Stimulated activated CD4-positive, alpha-beta T cell treated with anti-CD3 and anti-CD28 coated beads, Interleukin-2, amount 100 ng/mL, for 48 hours (primary cell): ENCODE measurements at places on chromosomes 1 and 21.

DNA sequence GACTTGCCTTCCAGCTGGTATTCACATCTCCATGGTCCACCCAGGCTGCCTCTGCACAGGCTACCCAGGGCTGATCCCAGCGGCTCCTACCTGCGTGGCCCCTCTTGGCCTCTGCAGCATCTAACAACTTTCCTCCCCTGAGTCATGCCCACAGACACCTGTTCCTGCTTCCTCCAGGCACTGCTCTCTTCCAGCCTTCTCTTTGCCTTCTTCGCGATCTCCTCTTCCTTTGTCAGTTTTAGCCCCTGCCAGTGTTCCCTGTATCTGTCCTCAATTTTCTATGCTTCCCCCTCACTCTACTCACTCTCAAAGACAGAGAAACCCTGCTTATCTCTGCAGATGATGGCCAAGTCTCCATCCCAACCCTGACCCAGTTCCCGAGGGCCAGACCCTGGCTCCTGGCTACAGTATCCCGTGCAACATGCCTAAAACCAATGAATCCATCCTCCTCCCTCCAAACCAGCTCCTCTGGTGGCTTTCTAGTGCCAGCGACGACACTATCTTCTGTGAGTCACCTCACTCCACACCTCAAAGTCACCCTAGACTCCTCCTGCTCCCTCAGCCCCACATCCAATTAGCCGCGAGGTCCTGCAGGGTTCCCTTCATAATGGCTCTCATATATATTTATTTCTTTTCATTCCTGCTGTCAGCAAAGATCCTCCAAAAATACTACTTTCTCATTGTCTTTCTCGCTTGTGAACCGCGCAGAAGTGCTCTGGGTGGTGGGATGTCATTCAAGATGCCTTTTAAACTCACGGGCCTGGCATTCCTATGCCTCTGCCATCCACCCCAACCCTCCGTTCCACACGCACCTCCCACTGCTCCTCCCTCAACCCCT, 259.2 kb downstream of the TOMM20 start:
- DNase-seq = no peak

GRCh38 chr1:100461222-100461621, 76.7 kb upstream of the GPR88 start:
- no peak for DNase-seq

GRCh38 chr1:5981009-5981380, 11.2 kb downstream of the NPHP4 start:
- no peak for DNase-seq

- DNase-seq = no peak
Measured at GRCh38 chr1:167294528-167294927, 73.8 kb downstream of the POU2F1 start.

- DNase-seq = no peak
Measured at GRCh38 chr1:61753998-61754508, 11.8 kb downstream of the PATJ start.

DNA sequence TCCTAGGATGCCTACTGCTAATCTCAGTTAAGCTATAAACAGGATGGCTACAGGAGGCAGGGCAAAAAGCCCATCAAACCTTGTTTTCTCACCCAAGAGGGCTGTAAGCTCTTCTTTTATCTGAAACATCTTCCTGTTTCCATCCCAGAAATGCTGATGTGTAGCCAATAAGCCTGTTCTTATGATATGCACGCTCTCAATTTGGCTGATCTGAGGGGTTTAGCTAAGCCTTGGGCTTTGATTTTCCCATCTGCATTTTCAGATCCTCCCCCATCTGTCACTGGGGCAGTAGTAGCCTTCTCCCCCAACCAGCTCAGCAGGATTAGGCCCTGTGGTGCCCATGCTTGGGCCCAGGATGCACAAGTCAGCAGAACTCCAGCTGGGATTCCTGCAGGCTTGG, 105.0 kb downstream of the BRINP2 start:
- DNase-seq = no peak

DNA sequence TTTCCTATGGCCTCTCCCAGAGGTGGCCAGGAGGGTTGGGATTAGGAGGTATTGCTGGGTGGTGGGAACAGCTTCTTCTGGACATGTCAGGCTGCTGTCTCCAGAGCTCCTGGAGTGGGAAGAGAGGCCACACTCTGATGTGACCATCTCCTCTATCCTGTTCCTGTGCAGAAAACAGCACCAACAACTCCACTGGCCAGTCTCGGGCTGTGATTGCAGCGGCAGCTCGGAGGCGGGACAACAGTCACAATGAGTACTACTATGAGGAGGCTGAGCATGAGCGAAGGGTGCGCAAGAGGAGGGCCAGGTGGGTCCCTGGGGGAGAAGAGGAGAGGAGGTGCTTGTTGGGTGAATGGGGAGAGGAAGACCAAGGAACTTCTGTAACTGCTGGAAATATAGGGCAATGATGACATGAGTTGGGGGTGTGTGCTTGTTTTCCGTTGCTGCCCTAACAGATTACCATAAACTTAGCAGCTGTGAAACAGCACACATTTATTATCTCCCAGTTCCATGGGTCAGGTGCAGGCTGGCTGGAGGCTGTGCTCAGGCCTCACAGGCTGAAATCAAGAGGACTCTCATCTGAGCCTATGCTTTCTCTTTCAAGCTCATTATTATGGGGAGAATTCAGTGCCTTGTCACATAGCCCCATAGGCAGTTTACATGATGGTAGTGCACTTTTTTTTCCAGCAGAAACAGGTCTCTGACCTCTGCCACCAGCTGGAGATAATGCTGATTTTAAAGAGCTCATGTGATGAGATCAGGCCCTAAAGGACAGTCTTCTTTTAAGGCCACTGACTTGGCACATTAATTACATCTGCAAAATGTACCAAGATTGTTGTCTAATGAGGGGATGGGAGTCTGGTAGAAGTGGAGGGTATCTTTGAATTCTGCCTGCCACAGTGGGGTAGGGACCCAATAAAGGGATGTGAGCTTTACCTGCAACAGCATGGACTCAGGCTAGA, 20.8 kb downstream of the VANGL2 start:
- DNase-seq = no peak

DNA sequence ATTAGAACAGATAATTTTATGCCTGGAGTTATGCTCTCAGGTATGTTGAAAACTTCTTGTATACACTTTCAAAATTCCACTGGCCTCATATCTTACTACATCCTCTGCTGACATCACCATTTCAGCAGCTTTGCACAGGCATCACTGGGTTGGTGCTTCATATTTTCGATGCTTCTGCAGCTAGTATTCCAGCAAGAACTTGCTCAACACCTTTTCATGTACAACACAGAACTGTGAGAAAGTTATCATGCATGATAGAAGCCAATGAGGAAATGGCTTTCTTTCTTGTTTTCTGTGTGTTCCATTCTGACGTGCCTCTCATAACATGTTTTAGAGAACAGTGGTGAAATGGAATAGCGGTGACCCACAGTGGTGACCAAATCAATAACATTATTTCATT, 5.1 kb upstream of the GBP5 start:
- no peak for DNase-seq

GRCh38 chr1:180934563-180934962, 21.9 kb downstream of the KIAA1614 start:
- DNase-seq = no peak

GRCh38 chr1:31084782-31085569, 19.5 kb upstream of the PUM1 start:
- no peak for DNase-seq

DNA sequence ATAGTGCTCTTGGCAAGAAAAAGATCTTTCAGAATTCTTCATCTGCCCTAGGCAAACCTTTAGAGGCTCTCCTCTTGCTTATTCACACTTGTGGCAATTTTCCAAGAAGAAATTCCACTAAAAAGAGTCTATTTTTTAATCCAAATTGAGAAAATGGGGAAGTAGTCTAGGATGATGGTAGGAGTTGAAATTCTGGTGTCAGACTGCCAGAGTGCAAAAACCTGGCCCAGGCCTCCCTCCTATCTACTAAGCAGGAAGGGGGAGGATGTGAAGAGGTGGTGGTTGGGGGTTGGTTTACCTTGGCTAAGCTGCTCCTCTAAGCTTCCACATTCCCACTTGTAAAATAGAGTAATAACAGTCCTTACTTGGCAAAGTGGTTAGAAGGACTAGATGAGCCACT, 120.6 kb upstream of the KCNJ15 start:
- DNase-seq = no peak

DNA sequence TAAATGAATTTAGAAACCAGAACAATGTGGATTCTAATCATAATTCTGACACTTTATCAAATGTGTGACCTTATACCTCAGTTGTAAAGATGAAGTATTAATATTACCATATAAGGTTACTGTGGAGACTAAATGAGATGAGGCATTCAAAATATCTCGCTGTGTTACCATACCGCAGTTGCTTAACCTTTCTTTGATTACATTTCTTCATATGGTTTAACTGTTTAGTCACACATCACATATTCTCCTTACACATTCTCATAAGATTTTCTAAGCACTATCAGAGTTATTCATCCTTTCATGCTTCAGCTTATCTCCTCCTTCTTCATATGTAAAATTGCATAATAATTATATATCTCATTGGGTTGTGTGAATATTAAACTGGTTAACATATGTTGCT, 88.9 kb downstream of the LRRC53 start:
- DNase-seq = no peak

DNA sequence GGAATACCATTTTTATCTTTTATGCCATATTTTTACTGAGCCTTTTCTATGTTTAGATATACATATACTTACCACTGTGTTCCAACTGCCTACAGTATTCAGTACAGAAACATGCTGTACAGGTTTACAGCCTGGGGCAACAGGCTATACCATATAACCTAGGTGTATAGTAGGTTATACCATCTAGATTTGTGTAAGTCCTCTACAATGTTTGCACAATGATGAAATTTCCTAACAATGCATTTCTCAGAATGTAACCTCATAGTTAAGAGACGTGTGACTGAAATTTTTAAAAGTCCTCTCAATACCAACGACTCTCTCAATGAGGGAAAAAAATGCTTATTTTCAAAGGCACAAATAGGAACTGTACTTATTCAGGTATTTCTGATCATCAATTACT, 21.7 kb downstream of the INTS7 start:
- no peak for DNase-seq

- DNase-seq = no peak
Measured at GRCh38 chr1:80893115-80893514, 907.6 kb upstream of the ADGRL2 start.

GRCh38 chr1:196180847-196181593, 427.2 kb downstream of the KCNT2 start:
- no peak for DNase-seq

DNA sequence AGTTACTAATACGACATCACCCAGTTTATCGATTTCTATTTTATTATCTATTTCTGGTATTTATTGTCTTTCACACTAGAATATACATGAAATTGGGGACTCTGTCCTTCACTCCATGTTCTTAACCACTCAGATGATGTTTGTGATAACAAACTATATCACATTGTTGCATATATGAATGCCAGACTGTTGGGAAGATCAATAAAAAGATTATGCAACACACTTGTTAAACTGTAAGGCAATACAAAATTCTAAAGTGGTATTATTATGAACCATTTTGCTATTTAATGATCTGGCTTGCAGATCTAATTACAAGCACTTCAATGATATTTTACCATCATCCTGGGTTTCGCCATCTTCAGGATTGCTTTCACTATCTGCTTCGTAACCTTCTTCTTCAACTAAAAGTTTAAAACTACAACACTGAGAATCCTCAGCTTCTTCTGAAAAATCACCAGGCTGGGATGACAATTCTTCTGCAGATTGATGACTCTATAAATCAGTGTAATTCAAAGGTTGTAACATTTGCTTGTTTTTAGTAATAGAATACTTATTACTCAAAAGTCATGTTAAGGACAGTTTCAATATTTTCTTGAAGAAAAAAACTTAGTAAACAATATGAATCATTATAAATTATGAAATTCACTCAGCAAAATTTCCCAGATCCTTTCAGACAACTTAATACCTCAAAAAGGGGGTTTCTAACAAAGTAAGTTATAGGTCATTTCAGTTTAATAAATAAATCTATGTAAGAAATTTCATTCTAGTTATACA, 63.9 kb downstream of the LYST start:
- DNase-seq = no peak
